ENCODE measurements at places on chromosomes 2 and 18.

- no peak for ATAC-seq
Measured at GRCh38 chr2:238899386-238899785, 51.5 kb downstream of the TWIST2 start.

- ATAC-seq = no peak
Measured at GRCh38 chr2:227848146-227848545, 23.3 kb upstream of the DAW1 start.

DNA sequence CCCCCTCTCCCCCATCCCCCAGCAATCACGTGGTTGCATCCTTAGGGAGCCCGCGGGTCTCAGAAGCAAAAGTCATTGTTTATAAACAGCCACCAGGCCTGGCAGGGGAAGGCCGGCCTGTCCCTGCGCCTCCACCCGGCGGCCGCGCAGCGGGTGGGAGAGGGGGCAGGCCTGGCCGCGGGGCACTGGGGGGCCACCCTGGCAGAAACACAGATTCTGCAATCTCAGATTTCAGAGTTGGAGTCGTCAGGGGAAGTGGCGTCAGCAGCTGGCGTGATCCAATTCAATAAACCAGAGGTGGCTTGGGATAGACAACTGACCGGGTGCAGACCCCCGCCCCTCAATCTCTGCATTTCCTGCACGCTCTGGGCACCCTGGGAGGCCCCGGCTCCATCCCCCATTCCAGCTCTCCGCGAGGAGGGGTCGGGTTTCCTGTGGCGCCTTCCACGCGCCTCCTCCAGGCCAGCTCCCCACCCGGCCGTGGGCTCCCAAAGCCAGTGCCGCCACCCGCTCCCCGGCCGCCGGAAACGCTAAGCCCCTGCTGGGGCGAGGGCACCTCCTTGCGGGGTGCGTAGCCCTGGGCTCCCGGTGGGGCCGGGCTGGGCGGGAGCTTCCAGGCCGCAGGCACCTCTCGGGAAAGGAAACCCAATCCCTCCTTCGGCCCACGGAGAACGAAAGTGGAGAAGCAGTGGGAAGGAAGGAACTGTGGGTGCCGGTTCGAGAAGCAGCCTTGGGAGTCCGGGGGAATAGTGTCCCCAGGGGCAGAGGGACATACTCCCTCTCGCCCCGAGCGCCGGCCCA, 1.1 kb downstream of the BIN1 start:
- ATAC-seq = peak; percentile 9

DNA sequence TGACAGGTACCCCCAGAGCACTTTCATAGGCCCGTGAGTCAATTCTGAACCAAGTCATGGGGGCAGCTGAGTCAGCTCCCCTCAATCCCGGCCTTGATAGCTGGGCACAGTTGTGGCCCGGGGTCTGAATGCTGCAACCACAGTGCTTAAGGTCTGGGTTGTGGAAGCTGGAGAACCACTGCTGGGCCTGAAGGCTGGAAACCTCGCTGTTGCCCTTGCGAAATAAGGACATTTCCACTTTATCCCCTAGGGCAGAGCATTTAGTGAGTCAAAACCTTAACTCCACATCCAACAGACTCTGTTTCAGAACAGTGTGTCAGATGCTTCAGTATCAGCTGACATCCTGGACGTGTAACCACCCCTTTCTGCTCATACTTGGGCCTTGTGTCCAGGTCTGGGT, 58.6 kb downstream of the SP110 start:
- ATAC-seq = no peak

GRCh38 chr2:111168528-111169239, 48.0 kb downstream of the BCL2L11 start:
- peak; percentile 98 for ATAC-seq

DNA sequence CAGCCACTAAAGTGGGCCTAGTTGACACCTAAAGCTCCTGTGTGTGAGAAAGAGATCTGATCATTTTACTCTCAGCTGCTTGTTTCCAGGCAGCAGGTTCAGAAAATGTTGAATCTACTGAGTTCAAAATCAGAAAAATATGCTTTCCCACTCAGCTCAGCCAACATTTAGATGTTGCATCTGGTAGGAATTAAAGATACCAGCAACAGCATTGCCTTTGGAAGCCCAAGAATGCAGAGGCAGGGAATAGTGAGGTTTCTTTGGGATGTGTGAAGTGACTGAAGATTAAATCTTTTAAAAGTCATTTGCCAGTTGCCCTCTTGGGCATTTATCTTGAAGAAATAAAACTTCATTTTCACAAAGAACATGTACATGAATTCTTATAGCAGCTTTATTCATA, 33.9 kb upstream of the DOCK10 start:
- no peak for ATAC-seq

- ATAC-seq = peak; percentile 60
Measured at GRCh38 chr2:95346231-95346737, 49.1 kb downstream of the KCNIP3 start.

GRCh38 chr2:85236084-85236483, 91.7 kb downstream of the TGOLN2 start:
- no peak for ATAC-seq

GRCh38 chr18:49967171-49967570, 153.8 kb upstream of the ACAA2 start:
- no peak for ATAC-seq

GRCh38 chr2:230877116-230877758, 12.5 kb downstream of the ITM2C start:
- no peak for ATAC-seq

DNA sequence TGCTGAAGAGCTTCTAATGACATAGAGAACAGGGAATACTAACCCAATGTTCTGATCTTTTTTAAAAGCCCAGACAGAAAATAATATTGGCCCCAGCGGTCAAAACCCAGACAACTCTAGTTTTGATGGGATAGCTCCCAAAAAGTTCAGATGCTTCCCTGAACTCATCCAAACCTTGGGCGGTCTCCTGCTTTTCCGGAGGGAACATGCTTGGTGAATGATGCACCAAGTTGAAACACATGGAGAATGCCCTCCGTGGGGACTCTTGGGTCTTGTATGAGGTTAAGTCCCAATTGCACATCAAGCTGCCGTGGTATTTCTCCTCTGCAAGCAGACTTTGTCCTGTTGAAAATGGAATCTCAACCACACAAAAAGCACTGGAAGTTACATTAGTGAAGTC, 120.7 kb upstream of the CTAGE1 start:
- ATAC-seq = no peak

DNA sequence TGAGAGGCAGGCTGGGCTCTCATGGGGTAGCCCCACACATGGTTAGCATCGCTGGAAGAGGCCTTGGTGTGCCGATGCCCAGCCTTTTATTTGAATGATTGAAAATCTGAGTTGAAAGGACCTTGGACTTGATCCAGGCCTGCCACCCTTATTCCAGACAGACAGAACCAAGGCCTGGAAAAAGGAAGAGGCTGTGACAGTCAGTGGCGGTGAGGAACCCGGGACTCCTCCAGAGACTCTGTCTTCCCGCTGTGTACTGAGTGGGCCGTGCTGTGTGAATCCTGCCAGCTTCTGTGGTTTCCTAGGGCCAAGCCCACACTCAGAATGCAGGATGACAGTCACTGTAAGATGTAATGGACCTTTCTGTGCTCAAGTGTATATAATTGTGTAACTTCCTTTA, 218.5 kb downstream of the LDLRAD4 start:
- no peak for ATAC-seq

DNA sequence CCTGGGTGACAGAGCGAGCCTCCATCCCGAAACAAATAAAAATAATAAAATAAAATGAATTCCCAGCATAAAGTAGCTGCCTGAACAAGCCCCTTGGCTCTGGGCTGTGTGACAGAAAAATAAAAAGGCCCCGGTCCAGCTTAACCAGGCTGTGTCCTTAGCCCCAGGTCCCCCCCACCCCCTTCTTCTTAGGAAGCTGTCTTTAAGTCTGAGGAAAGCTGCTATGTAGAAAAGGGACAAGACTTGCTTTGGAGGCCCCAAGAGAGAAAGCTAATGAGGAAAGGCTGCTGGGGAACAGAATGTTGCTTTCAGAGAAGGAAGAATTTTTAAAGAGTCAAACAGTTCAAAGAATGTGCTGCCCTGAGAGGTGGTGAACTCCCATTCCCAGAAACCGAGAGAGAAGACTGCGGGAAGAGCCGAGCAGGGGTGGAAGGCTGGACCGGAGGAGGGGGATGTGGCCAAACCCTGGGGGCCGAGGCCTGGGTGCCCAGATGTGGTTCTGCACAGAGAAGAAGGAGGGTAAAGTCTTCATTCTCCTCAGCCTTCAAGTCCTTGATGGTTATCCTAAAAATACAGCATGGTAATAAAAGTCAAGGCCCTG, 61.9 kb downstream of the CENPO start:
- ATAC-seq = no peak

- ATAC-seq = no peak
Measured at GRCh38 chr2:160425434-160426151, 68.0 kb downstream of the RBMS1 start.

GRCh38 chr2:168660870-168661862, 141.3 kb upstream of the NOSTRIN start:
- ATAC-seq = peak; percentile 96

All from motor neuron (in vitro differentiated cells).